ENCODE measurements at places on chromosomes 1 and 21.

DNA sequence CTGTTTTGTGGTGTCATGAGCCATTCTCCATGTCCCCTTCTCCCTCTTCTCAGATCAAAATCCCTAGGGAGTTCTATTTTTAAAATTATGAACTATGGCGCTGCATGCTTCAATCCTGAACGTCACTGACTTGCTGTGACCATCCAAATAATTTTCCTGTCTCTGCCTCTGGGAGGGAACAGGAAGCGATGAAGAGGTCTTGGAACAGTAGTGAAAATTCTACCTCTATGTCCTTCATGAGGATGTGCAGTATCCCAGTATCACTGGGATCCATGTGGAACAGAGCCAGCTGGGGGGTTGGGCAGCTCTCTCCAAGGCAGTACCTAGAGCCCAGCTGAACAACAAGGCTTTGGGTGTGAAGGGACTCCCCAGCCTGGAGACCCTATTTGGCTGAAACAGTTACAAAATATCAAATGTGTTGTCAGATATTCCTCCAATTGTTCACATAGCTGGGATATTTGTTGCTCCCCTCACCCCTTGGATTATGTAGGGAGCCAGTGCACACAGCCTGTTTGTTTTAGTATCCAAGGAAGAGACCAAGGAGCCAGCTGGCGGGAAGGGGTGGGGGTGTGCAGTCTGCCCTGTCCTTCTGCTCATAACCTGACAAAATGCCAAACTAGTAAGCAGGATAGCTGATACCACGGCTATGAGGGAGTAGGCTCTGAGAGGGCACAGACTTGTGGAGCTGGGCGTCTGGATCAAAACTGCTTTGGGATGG is 7.6 kb downstream of the DCLRE1B start:
- DNase-seq = peak; percentile 95

DNA sequence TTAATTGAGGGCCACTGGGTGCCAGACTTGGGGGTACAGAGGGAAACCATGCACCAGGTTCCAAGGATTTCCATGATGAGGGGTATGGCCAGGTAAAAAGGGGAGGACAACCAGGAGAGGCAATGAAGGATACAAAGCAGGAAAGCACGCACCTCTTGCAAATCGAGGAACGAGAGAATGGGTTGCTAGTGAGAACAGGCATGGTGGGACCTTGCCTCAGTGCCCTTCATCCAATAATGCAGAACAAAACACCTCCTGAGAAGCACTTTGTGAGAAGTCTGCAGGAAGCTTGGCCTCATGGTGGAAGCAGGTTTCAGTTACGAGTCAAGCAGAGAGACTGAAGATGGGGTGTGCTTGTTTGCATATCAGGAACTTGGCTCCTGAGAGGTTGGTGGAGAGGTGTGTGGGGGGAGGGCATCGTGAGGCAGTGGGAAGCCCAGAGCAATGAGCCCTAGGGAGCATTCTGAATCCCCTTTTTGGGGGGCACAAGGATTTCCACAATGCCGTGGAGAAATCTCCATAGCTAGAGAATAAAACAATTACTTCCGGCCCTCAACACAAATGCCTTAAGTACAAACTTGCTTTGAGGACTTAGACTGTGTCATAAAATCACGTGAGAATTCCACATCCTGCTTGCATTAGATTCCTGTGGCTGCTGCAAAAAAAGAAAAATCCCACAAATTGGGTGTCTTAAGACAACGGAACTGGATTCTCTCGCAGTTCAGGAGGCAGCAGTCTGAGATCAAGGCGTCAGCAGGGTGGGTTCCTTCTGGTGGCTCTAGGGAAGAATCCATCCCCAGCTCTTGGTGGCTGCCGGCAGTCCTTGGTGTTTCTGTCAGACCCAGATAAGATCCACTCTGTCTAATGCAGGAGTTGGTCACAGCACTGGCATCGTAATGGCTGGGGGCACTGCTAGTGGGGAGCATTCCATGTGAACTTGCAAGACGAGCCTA is 54.9 kb upstream of the BACE2 start:
- DNase-seq = peak; percentile 74

GRCh38 chr1:203175827-203176241 is 208 bp upstream of the MYBPH start:
- DNase-seq = peak; percentile 94

DNA sequence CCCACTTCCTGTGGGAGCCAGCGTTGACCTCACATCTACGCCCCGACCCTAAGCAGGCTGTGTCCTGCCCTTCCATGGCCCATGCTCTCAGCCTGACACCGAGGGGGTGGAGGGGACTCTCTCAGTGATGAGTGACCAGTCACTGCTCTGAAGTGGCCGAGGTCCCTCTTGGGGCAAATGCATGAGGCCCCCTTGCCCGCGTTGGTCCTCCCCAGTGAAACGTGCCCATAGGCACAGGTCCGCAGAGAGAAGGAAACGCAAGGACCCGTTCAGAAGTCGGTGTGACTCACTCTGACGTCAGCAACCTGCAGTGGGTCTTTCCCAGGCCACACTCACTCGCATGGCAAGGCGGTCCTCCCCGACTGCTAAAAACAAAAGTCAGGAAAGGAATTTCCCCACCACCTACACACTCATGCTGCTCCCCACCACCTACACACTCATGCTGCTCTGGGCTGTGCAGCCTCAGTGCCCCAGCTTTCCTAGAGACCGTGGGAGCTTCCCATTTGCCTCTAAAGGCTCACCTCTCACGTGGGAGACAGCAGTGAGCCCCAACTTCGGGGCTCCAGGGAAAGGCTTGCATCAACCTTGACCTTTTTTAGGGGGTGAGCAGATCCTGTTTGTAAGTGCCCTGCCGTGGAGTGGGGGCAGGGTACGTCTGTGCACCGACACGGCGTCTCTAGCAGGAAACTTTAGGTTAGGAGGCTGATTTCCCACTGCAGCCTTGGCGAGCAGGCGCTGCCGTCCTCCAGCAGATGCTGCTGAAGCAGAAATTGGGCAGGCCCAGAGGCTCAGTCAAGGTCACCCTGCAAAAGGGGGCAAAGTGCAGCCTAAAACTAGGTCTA is 11.4 kb downstream of the UBASH3A start:
- DNase-seq = no peak

DNA sequence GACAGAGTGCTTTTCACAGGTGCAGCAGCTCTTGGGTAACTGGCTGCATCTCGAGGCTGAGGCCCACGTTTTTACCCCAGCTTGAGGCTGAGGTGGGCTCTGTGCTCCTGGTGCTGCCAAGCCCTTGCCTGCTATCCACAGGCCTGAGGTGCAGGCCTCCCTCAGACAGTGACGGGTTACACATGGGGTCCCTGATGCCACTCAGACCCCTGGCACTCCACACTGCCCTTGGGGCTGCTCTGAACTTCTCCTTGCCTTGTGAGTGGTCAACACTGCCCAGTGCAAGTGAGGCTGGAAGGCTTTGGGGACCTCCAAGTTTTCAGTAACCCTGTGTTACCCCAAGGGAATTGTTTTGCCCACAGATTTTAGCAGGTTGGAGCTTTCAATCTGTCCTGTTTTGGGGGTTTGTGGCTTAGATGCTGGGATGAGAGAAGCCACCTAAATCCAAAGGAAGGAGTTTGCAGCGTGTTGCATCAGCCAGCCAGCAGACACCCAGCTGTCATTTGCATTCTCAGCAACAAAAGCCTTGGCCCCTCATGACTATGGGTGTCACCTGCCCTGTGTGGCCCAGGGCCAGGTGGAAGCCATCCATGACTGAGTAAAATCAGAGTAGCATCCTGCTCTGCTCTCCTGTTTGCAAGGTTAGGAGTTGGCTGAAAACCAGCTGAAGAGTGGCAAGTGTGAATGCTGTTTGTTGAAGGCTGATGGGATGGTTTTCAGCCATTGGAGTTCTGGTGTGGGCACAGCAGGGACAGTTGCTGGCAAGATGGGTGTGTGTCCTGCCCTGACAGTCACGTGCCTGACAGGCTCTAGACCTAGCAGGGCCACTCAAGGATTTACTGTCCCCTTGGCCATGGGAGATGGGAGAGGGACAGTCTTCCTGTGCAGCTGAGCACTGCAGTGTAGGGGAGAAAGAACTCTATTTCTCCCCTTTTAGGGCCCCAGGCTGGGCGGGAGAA is 3.2 kb downstream of the RNF187 start:
- peak; percentile 90 for DNase-seq

DNA sequence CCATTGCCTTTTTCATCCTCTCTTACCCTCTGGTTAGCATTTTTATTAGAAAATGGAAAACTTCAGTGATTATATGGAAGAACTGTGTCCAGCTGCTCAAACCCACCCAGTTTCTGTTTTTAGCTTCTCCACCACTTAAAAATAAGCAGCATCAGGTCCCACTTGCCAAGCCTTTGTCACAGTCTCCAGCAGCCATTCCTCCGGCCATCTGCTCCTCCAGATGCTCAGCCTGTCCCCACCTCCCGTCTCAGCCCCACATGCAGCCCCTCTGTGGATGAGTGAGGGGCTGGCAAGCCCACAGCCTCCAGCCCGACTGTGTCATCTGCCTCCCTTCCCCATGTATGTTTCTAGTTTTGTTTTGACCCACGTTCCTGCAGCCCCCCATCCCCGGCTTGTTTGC is 289.7 kb downstream of the HHAT start:
- no peak for DNase-seq

GRCh38 chr21:26945916-26946675 is 20.8 kb downstream of the ADAMTS5 start:
- peak; percentile 68 for DNase-seq

DNA sequence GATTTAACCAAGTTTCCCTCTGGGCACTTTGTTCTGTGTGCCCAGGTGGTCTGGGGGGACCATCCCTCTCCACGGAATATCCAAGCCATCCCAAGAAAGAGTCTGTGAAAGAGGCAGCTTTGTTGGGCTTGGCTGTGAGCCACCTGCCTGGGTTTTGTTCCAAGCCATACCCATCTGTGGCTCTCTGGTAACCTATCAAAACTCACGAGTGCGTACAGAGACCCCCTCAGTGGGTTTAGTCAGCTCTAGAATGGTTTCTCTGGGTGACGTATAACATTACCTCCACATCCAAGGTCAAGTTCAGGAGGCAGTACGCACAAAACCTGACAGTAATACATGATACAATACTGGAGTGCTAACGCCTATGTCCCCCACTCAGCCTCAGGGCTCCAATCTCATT is 54.2 kb downstream of the DNTTIP2 start:
- no peak for DNase-seq

- no peak for DNase-seq
Measured at GRCh38 chr1:110588991-110589390, 17.2 kb downstream of the KCNA2 start.

DNA sequence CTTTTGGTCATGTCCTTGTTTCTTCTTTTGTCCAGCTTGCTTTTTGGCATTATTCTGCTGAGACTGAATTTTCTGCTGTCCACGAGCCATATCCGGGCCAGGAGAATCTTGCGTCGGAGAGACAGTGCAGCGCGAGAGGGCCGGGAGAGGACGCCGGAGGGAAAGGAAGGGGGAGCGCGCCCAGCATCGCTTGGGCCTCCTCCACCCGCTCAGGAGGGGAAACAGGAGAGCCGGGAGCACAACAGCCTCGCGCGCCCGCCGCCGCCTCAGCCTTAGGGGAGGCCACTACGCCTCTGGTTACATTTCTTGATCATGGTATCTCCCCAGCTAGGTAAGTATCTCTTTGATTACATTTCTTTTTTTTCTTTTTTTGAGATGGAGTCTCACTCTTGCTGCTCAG is 7.4 kb upstream of the DEGS1 start:
- no peak for DNase-seq

DNA sequence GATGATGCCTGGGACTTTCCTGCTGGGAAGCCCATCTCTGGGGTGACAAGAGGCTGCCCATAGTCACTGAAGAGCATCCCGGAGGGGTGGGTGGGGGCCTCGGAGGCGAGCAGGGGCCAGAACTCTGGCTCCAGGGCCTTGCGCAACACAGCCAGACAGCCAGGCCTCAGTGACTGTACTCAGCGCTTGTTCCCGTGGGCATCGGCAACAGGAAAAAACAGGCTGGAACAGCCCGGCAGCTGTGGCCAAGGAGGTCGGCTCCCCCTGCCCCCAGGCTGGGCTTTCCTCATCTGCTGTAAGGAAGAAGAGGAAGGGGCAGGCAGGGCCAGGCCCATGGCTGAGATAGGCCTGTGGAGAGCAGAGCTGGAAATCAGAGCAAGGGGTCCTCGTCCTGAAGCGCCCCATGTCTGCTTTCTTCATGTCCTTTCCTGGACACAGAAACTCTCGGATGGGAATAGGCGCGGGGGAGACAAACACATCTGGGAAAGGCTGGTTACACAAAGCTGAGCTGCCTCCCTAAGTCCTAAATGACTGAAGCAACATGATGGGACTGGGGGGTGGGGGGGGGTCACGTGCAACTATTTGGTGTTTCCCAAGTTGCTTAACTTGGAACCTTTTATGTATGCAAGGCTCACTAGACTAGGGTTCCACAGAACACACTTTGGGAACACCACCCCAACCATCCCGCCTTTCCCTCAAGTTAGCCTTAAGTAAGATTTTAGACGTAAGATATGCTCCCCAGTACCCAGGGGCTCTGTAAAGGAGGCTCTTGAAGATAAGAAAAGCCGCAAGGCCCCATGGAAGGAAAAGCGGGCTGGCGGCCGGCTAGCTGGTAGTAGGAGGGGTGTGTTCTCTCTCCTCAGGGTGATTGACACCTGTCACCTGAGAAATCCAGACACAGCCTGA is 30.7 kb downstream of the HSPG2 start:
- DNase-seq = peak; percentile 63

DNA sequence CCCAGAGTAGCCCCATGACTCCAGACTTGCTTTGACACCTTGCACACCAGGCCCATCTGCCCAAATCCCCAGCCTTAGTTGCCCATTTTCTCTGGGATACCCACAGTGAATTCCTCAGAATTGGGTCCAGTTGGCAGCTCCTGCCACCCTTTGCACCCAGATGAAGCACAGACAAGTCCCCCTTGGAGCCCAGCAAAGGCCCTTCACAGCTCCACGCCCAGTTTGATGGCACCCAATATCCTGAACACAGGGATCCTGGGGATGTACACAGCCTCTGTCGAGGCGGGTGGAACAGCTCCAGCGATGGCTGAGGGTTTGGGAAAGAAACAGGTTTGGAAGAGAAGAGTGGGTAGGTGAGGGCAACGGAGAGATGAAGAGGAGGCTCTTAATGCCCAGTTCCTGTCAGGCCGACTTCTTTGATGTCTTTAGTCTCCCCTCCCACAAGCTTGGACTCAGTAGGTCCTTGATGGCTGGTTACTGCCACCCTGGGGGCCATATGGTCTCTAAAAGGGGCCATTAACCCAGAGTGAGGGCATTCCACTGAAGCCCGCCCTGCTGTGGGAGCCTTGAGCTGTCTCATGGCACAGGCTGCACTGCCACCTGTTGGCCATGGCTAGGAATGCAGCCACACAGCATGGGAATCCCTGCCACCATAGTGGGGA is 21.7 kb downstream of the TMEM53 start:
- DNase-seq = peak; percentile 83

DNA sequence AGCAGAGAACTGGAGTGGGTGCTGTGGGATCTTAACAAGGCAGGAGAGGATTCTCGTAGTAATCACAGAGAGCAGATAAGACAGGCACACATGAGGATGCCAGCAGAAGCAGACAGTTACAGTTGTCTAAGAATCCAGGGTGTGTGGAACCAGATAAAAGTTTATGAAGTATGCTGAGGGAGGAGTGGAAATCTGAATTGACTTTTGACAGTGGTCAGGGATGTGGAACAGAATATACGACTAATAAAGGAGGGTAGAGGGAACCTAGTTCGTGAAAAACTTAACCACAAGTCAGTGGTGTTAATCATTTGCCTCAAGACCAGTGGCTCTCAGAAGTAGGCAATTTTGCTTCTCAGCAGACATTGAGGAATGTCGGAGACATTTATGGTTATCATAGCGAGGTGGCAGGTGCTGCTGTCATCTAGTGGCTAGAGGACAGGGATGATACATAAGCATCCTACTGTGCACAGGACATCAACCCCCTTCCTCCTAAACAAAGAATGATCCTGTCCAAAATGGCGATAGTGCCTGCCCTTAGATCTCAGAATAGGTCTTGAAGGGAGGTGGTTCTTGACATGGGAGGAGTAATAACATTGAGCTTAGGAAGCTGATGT is 3.0 kb downstream of the LRRC8D start:
- DNase-seq = no peak

GRCh38 chr1:96481409-96481808 is 240.2 kb upstream of the PTBP2 start:
- no peak for DNase-seq

Measured in myocyte (in vitro differentiated cells).